NCI-H1048 (cell line): ENCODE measurements at places on chromosomes 1 and 21.

DNA sequence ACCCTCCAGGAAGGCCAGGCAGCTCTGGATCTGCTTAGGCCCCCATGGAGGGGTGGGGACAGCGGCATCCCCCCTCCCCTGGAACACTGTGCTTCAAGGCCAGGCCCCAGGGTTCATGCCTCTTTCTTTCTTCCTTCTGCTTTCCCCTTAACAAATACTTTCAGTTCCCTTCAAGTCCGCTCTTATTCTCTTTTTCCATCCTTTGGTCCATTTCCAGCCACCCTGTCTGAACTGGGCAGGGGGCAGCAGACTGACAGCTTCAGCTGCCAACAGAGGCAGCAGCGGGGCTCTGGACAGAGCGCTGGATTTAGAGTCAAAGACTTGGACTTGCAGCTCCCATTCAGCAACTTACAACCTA lies 1.1 kb upstream of the CD244 start:
- DNase-seq, result no peak

DNA sequence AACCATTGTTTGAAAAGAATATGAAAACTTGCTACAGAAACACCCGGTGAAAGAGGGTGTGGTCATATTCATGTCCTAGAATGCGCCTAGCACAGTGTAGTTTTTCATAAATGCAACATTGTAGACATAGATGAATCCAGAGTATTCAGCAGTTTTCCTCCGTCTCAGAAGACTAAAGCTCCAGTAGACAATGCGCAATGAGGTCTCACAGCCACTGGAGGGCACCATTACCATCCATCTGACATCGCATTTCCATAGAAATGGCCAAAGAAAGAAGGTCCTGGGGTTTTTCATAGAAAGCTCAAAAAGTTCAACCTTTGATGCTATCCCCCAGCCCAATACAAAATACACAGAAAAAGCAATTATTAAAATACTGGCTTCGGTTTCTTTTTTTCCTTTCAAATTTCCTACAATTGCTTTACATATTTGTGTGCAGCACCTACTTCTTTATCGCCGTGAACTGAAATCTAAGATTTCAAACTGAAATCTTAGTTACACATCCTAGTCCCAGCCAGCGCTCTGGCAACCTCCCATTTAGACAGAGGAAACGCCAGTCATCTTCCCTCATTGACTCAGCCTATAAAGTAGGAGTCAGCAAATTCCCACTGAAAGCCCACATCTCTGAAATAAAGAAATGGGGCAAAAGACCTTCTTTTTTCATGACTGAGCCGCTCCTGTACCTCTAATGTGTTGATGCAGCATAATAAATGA lies 3.9 kb upstream of the CD58 start:
- no peak for DNase-seq

- DNase-seq, result no peak
These were observed 200.4 kb downstream of the DNM3 start for GRCh38 chr1:172041742-172042141.

DNA sequence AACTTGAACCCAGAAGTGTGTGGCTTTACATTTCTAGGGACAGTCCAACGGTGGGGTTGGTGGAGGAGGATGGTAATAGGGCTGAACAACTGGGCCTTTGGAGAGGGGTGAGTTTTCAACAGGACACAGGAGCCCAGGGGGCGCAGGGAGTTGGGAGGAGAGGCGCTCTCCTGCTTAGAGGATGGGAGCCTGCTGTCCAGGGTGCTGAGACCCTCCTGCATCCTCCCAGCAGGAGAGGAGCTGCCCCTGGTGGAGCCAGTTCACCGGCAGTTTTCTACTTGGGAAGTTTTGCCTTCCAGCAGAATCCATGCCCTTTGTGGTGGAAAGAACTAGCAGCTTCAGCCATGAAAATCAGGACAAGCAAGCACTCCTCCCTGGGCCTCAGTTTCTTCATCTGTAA lies 8.6 kb downstream of the KCNC4 start:
- DNase-seq, result no peak

GRCh38 chr1:213332491-213332890 lies 281.4 kb downstream of the RPS6KC1 start:
- no peak for DNase-seq

DNA sequence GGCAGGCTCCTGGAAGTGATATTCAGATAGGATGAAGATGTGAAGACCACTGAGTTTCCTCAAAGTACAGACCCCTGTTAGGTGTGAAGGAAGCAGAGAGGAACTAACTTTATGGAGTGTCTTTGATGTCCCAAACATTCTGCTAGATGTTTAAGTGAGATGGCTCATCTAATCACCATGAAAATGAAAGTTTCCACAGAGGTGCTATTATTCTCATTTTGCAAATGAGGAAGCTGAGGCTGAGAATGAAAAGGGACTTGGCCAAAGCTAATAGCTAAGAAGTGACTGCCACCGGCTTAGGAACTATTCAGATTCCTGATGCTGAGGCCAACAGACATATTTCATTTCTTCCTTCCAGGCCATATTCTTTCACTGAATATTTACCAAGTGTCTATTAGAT lies 45.9 kb upstream of the WLS start:
- DNase-seq, result no peak

GRCh38 chr1:77950873-77951272 lies 28.0 kb downstream of the FUBP1 start:
- DNase-seq, result no peak

DNA sequence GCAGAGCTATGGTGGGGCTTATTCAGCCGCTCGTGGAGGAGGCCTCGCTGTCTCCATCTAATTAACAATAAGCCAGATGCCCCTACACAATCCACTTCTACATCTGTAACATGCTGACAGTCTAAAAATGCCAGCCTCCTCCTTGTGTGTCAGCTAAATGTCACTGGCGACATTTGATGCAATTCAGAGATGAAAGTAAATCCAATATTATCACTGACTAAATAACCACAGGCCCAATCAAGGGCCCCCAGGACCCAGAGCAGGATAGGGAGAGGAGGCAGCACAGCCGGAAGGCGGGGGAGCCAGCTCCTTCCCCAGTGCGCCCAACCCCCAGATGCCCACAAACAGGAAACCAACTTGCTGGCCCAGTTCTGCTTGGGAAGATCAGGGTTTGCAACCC lies 76.6 kb downstream of the DMRTA2 start:
- DNase-seq, result no peak
